ENCODE measurements at places on chromosomes 3 and 15.

GRCh38 chr3:45355351-45355750 is 33.0 kb upstream of the LARS2 start:
- no peak for DNase-seq

GRCh38 chr3:66481071-66482017 is 19.5 kb downstream of the LRIG1 start:
- DNase-seq: no peak

GRCh38 chr3:116265976-116266584 is 179.2 kb downstream of the LSAMP start:
- DNase-seq: no peak

DNA sequence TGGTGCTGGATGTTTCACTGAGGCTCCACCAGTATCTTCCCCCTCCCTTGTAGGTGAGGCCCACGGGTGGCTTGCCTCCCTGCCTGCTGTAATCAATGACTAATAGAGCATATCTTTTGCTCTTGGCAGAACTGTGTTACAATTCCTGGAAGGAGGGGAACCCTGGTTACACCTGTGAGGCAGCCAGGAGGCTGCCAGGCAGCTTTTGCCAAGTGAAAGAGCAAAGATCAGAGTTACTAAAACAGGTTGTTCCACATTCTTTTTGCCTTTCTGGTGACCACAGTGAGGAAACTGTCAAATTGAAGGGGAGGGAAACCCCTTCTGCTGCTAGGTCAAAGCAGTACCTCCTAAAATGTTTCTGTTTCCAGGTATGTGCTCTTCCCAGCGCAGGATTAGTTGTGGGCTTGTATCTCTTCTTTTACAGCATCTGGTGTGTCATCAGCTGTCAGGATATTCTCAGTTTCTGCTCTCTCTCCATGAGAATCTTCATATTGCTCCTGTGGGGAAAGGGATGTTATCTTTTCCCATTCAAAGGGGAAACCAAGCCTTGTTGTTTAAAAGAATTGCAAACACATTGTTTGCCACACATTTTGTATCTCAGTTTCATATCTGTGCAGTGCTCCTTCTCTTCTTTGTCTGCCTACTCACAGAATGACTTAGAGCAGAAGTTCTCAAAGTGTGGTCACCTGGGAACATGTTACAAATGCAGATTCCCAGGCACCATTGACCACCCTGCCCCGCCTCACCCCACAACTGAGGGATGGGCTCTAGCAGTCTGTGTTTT is 137.4 kb upstream of the UMPS start:
- DNase-seq: peak; percentile 75

GRCh38 chr15:25882466-25882865 is 19.3 kb upstream of the ATP10A start:
- DNase-seq: no peak

- DNase-seq: no peak
Measured at GRCh38 chr15:82875411-82876003, 66.1 kb downstream of the WHAMM start.

DNA sequence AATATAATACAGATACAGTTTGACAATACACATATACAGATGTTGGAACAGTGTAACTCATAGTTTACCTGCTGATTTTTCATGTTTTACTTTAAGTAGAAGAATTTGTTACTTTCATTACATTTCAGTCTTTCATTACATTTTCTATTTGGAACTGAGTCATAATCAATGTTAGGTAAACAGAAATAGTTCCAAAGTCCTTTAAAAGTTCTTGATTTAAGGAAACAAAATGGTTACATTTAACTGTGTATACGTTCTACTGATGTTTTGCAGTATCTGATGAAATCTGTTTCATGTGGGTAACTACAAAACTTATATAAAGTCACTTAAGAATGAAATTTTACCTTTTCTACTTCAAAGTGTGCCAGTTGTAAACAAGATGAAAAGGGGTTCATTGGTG is 721.2 kb downstream of the NAALADL2 start:
- DNase-seq: no peak

DNA sequence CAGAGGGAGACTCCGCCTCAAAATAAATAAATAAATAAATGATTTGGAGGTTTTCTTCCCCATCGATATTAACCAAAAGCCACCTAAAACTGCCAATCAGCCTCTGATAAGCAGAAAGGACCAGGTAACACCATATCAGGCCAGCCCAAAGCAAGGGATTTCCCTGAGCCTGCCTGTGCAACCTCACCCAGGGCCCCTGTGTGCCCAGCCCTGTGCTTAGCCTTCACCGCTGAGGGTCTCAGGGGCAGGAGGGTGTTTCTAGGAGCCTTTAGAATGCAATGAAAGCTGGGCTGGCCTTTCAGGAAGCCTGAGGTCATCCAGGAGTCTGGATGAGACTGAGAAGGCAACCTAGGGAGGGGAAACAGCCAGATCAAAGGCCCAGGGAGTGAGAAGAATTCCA is 35.4 kb downstream of the CYP11A1 start:
- no peak for DNase-seq

GRCh38 chr3:116388867-116389385 is 56.4 kb downstream of the LSAMP start:
- DNase-seq: no peak

DNA sequence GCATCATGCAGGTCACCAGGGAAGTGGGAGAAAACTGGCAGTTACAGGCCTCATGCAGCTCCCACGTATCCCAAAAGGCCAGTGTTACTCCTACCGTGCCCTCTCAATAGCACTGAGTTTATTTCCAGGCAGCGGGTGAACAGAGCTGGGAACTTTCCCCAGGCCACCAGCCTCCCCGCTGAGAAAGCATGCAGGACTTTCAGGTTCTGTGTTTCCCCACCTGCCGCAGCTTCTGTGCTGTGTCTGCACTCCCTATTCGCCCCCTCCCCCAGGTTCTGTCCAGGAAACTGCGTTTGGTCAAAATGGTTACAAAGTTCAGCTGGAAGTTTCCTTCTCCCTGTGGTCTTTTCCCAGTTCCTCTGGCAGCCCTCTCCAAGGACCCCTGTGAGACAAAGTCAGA is 21.4 kb downstream of the NEK11 start:
- DNase-seq: no peak

- no peak for DNase-seq
Measured at GRCh38 chr15:66622591-66623022, 56.8 kb upstream of the LCTL start.

GRCh38 chr15:72341361-72341760 is 21.4 kb upstream of the CELF6 start:
- peak; percentile 34 for DNase-seq

GRCh38 chr15:29364426-29365078 is 94.9 kb upstream of the NSMCE3 start:
- no peak for DNase-seq

DNA sequence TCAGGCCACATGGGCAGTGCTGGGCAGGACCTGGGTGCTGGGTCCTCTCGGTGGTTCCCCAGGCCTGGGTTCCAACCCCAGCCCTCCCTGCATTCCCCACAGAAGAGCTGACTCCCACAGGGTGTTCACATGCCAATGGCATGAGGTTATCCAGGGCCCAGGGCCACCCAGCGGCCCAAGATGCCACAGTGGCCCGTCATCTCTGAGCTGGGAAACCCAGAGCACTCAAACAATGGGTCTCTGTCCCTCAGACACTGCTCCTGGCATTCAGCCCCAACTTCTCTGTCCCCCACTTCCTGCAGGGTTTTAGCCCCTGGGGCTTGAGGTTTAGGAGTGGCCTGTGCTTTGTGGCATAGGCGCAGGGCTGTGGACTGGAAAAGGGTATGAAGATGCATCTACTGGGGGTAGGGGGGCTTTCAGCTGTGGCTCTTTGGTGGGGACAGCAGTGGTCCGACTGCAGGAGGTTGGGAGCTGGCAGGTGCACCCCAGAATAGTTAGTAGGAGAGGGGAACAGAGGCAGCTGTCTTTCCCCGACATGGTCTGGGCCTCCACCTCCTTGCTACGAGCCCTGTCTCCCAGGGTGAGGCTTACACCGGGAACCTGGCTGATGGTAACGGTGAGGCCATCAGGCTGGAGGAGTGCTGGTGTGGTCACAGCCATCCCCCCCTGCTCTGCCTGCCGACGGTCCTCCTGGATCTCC is 1.7 kb downstream of the CCDC9B start:
- no peak for DNase-seq
